Osteocyte (in vitro differentiated cells): ENCODE measurements at places on chromosomes 11 and 22. TPM values are rescaled to one million over a fixed set of nuclear protein-coding genes. Genes with fewer than 3 reads are reported as not detected.

- no peak for DNase-seq
These were observed 23.1 kb downstream of the CD6 start for GRCh38 chr11:60994541-60995080.

- no peak for DNase-seq
These were observed 204.8 kb downstream of the SWAP70 start for GRCh38 chr11:9868641-9869040.

- no peak for DNase-seq
These were observed 24.2 kb downstream of the RTN3 start for GRCh38 chr11:63705526-63705925.

- no peak for DNase-seq
These were observed 36.3 kb downstream of the CD82 start for GRCh38 chr11:44601471-44602370.

GRCh38 chr22:24072361-24072760 lies 61.3 kb downstream of the CABIN1 start:
- no peak for DNase-seq

TYR gene
- not detected in 2 replicates for total RNA-seq

ANO5 gene
- not detected in 2 replicates for total RNA-seq
